Inflammatory macrophage treated with lipopolysaccharide for 1 hour (primary cell): ENCODE measurements at places on chromosomes 12 and 14.

DNA sequence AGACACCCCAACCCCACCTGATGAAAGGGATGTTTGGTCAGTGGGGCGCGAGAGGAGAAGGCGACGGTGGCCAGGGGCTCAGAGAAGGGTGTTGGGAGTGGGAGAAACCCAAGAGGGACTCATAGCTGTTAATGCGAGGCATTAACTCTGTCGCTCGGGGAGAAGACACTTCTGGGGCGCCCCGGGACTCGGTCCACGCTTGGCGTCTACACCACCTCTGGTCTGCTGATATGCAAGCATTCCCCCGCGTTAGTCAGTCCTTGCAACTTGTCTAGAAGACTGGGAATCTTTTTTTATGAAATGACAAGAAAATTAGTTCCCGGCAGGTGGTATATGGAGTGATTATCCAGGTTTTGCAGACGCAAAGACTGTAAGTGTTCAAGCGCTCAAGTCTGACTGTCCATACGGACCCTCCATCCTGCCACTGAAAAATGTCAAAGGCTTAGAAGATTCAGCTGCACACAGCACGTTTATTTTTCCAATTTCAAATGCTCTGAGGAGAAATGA is 360 bp upstream of the SLC35F4 start:
- no peak for DNase-seq

DNA sequence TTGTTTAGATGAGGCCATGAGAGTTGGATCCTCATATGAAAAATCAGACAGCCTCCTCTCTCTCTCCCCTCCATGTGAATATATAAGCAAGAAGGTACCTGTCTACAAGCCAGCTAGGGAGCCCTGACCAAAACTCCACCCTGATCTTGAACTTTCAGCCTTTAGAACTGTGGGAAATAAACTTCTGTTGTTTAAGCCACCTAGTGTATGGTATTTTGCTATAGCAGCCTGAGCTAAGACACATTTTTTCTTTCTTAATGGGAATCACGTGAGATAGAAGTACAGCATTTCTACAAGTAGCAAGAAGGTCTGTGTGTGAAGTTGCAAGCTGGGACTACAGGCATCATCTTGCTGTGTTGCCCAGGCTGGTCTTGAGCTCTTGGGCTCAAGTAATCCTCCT is 16.3 kb upstream of the ABHD12B start:
- no peak for DNase-seq

DNA sequence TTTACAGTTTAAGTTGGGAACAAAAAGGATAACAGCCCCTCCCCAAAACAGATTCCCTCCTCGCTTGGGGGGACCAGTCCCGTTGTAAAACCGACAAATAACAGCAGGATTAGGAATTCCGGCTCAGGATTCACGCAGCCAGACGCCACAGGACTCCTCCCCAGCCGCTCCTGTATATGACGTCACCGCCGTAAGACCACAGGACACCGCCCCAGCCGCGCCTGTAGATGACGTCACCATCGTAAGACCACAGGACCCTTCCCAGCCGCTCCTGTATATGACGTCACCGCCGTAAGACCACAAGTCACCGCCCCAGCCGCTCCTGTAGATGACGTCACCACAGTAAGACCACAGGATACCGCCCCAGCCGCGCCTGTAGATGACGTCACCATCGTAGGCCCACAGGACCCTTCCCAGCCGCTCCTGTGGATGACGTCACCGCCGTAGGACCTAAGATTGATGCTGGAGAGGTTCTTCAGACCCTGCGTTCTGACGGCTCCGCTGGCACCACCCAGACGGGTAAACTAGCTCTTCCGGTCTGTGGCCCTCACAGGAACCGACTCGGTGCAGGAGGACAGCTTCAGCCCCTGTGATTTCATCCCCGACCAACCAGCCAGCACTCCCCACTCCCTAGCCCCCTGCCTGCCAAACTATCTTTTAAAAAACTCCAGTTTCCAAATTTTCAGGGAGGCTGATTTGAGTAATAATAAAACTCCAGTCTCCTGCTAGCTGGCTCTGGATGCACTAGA is 43.9 kb upstream of the FBRSL1 start:
- peak; percentile 57 for DNase-seq

DNA sequence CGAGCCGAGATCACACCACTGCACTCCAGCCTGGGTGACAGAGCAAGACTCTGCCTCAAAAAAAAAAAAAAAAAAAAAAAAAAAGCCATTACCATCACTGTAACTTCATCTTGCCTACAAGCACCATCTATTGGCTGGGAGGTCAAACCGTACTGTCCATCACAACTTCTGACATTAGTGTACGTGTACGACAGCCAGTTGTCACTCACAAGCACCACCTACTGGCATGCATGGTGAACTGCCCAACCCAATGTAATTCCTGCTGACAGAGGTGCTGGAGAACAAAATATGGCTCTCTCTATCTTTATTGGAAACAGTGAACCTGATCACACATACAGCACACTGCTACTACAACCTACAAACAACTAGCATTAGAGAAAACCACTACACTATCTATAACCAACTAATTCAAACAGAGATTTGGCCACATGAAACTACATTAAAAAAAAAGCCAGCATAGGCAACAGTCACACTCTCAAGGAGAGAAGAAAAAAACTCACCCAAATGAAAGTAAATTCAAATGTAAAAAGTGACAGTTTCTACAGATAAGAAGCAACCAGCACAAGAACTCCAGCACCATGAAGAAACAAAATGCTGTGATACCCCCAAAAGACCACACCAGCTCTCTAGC is 82.3 kb downstream of the PUS7L start:
- DNase-seq = peak; percentile 52

DNA sequence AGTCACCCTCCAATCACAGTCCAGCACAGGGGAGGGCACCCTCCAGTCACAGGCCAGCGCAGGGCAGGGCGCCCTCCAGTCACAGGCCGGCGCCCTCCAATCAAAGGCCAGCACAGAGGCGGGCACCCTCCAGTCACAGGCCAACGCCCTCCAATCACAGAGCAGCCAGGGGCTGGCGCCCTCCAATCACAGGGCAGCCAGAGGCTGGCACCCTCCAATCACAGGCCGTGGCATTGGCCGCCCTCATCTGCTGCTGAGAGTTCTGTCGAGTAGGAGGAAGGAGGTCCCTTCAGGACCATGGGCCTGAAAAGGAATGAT is 26.6 kb downstream of the DDX51 start:
- DNase-seq = no peak

- no peak for DNase-seq
These were observed 126.5 kb upstream of the NTF3 start for GRCh38 chr12:5305425-5305824.

DNA sequence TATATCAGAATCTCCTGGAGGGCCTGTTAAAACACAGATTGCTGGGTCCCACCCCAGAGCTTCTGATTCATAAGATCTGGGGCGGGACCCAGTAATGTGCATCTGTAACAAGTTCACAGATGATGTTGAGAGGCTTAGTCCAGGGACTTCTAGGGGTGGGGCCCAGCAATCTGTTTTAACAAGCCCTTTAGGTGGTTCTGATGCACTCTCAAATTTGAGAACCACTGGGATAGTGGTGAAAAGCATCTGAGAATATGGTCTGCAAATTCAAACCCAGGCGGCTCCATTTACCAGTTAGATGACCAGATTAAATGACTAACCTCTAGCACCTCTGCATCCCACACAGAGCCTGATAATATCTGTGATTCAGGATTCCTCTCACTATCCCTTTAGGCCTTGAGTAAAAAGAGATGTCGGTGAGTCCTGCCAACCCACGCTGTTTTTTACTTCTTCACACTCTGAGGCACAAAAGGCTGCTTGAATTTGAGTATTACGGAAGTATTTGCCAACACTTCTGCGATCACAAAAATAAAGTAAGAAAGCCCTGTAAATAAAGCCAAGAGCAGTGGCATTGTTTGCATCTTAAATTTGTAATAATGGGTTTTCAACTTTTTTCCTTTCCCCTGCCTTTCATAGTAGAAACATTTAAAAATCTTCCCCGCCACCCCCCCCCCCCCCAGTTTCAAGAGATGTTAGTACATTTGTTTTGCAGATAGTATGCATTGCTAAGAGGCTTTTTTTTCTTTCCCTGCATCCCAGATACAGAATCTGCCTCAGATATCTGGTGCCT is 1.8 kb upstream of the FRS2 start:
- no peak for DNase-seq

- no peak for DNase-seq
These were observed 291.7 kb downstream of the C12orf75 start for GRCh38 chr12:105622220-105622619.

- peak; percentile 20 for DNase-seq
These were observed 935 bp upstream of the CRIP1 start for GRCh38 chr14:105485739-105486162.

GRCh38 chr14:54564071-54564867 is 2.7 kb upstream of the SAMD4A start:
- DNase-seq = peak; percentile 71

- DNase-seq = no peak
These were observed 13.4 kb downstream of the ASB2 start for GRCh38 chr14:93962701-93963601.

DNA sequence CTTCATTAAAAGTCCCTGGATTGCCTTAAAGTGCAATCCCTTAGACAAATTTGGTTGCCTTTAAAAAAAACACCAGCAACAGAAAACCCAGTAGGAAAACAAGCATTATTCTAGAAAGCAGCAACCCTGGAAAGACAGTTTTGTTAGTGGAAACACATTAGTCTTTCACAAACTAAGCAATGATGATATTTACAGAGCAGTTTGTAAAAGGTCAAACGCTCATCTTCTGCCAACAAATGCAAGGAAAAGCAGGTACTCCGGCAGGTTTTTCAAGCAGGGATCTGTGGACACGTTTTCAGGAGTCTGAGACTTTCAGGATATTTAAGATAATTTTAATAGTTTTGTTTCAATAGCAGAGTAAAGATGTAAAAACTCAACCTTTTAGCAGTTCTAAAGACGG is 202.2 kb downstream of the EXOC5 start:
- DNase-seq = no peak

DNA sequence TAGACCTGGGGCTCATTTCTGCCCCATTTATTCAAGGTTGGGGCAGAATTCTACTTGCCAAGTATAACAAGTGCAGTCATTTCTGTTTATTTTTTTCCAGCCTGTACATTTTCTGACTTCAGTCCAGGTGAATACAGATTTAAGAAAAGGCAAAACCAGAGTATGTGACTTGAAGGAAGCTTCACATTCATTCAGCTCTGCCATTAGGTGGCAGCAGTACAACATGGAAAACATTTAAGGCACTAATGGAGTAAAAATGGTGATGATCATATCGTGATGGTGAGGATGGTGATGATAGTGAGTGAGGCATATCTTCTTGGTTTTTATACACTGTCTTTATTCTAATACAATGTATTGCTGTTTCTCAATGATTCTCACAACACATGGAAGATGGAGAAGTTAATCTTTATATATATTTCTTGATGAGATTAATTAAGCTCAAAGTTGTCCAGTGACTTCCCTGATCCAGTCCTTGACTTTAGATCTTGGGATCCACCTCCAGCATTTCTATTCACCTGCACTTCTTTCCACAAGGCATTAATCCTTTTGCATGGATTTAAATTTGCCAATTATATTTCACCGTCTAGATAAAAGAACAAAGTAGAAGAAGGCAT is 176.7 kb upstream of the SEL1L start:
- DNase-seq = peak; percentile 46

DNA sequence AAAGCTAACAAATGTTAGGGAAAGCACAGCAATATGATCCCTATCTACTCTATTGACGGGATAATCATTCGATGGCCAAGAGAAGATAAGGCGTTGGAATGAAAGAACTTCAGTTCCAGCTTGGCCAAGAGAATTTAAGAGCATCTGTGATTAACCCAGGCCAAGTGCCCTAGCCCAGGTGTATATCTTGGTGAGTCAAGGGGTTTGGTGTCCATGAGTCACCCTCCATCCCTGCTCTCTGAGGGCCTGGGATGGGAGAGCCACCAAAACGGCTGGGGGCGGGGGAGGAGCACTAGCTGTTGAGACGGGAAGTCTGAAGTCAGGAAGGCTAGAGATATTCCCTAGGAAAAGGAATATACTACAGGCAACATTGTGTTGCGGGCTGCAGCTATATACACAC is 13.0 kb downstream of the TBPL2 start:
- no peak for DNase-seq

DNA sequence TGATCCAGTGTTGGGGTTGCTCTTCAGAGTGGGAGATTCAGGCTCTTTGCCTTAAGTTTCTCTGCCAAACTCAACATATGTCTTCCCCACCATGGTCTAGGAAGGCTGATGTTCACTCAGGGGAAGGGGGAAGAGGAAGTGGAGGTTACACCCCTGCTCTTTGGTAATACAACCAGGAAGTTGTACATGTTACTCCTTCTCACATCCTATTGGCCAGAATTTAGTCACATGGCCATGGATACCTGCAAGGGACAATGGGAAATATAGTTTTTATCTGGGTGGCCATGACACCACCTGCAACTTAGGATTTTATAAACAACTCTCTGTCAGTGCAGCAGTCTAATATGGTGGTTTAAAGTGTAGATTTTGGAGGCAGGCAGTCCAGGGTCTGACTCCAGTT is 150.9 kb downstream of the TBX5 start:
- no peak for DNase-seq

DNA sequence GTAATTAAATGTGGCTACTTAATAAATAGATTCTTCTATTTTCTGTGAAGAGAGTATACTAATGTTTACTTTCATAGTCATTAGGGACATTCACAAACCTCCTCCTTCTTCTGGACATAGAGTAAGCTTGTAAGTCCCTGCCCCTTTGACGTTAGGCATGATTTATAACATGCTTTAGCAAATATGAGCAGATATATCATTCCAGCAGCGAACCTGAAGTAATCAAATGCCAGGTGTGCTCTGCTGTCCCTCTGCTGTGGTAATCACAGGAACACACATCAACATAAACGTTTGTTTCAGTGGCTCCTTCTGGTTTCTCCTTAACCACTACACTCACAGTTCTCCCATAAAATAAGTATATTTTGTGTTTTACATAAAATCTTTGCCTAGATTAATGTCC is 961.8 kb downstream of the FLRT2 start:
- DNase-seq = no peak

DNA sequence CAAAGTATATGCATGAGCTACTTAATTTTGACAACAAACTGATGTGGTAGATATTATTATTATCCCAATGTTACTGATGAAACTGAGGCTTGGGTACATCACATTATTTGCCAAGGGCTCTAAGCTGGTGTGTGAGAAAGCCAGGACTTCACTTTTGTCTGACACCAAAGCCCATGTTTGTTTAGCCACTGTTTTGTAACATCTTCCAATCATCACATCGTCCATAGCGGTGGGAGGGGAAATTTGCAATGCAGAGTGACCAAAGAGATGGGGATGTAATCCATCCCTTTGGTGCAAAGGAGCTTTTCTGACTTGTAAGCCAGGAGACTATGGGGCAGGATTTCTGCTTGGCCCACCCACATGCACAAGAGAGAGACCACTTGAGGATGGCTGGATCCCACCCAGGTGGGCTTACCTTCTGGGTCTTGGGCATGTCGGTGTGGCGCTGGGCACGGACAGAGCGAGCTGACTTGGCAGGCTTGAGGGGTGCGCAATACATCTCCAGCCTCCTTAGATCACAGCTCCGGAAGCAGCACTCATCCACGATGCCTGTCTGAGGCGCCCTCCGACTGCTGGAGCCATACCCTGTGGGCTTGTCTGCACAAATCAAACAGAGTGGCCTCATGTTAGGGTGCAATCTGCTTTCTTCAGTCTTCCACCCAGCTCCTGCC is 61.1 kb downstream of the IGF1 start:
- DNase-seq = no peak
